ENCODE measurements at places on chromosomes 5 and 9. TPM values are rescaled to one million over a fixed set of nuclear protein-coding genes. Genes with fewer than 3 reads are reported as not detected.

DNA sequence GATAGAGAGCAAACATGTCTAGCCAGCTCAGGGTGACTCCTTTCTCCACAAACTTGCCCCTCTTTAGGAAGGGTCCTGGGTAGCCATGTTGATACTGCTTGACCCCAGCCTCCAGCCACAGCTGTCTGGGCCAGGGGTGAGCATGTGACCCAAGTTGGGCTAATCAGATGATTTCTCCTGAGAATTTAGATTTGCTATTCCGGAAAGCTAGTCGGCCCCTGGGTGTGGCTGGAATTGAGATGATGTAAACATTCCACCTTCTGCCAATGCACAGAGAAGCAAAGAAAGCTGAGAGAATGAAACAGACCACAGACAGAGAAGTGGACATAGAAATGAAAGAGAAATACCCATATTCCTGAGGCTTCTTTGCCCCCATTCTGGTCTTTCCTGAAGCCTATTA lies 17.8 kb upstream of the B4GALT1 start:
- DNase-seq: no peak

DNA sequence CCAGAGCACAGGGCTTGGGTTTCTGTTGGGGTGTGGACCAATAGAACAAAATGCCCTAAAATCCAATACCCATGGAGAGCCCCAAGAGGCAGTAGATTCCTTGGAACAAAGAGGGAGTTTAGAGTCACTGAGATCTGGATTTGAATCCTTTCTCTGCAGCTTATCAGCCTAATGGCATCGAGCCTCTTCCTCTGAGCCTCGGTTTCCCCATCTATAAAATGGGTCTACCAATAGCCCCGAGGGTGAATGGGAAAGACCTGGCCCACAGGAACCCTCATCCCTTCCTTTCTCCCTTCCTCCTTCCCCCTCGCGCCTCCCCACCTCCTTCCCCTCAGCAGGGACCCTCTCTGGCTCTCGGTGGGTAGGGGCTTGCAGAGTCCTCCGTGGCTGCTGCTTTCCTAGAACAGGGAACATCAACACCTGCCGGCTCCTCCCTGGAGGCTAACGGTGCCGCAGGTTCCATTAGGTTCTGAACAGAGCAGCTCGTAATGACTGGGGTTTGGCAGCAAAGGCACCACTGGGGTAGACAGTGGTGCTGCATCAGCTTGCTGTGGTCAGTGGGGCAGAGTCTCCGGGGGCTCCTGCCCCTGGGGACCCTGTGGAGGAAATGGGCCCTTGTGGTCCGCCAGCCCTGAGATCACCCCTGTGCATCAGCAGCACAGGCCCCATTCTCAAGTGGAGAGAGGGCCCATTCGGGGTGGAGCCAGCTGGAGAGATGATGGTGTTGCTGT lies 40.3 kb downstream of the NEK6 start:
- DNase-seq: no peak

DNA sequence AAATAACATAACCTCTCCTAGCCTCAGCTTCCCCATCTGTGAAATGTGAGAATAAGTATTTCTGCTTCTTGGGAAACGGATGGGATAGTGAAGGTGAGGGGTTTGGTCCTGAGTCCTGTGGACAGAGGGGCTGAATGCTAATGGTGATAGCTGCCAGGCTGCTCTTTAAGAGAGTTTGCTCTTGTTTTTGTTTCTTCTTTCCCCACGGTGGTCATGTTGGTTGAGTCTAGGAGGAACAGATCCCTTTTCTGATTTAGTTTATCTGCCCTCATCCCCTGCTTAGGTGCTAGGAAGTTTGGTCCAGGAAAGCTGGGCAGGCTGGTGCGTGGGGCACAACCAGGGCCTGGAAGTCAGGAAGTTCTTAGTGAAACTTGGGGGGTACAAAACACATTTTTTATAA lies 7.7 kb upstream of the PITX1 start:
- DNase-seq: no peak

GRCh38 chr5:106880656-106881055 lies 790.1 kb downstream of the EFNA5 start:
- no peak for DNase-seq

DNA sequence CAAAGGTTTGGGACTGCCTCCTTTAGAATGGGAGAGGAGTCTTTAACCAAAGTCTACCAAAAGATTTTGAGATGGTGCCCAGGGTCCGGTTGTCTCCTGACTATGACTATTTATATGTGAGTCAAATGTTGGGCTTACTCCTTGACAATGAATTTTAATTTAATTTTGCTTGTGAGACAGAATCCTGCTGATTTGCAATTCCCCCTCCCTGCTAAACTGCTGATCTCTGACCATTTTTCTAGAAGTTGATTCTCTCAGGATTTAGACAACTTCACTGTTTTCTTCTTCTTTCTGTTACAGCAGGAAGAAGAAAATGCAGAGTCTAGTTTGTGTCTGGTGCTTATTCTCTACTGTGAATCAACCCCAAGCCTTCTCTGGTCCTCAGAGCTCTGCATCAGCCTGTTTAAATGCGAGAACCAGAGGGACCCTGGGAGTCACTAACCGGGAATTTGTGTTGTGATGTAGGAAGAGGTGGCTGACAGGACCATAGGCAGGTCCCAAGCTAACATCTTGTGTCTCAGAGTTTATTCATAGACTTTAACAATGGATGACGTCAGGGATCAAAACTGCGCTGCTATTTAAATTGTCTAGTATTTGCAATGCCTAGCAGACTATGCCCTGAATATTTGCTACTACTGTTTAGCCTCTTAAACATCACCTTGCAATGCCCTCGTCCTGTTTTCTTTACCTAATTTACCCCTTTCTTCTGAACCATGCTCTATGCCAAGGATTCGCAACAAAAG lies 124.0 kb upstream of the TAF11L2 start:
- no peak for DNase-seq

DNA sequence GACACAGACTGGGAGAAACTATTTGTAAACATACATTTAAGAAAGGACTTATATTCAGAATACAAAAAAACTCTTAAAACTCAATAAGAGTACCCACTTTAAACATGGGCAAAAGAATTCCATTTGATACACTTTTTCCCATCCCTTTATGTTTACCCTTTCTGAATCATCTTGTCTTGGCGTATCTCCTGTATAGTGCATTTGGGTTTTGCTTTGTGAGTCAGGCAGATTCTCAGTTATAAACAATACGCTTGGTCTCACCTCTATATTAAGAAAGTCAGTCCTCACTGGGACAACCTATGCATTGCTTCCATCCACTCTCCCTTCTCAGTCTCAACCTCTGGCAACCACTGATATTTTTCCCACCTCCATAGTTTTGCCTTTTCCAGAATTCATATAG lies 27.3 kb upstream of the ADAMTS6 start:
- DNase-seq: no peak

Gene PDGFRB
- polyA plus RNA-seq: 21.3 TPM

DNA sequence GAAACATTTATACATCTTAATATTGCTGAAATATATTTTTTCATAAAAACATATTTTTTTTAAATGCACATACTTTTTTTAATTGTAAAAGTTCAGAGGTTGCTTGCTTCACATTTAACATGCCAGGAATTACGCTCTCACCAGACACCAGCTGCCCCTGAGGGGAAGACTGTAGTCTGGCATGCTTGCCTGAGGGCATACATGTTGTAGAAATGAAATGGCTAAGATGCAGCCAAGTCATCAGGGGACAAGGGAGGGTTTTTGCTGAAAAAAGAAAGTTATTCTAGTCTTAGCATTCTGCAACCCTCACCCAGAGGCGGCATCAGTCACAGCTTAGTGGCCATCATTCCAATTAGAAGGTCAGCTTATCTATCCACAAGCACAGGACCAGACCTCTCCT lies 426.7 kb upstream of the FTMT start:
- DNase-seq: no peak

- no peak for DNase-seq
Observed at GRCh38 chr9:71183251-71183650, 61.8 kb upstream of the TRPM3 start.
